Left forelimb (tissue), 1 donor: ENCODE measurements at places on chromosomes 7 and 10.

- no peak for DNase-seq
Measured at GRCh38 chr10:25666276-25666675, 267.8 kb upstream of the MYO3A start.

- no peak for DNase-seq
Measured at GRCh38 chr10:113920875-113921274, 66.4 kb downstream of the NHLRC2 start.

DNA sequence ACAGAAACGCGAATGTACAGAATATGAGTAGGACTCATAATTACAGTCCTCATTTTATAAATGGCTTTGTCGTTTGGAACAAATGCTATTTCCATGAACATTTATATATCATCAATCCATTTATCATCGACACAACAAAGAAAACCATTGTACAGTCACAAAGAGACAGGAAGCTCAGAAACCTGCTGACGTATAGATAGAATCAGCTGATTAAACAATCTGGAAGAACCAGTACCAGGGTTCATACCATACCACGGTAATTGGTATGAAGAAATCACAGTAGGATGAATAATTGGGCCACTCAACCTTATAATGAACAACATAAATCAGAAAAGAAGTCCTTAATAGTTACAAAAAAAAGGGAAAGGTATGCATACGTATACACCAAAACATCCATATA is 295.0 kb downstream of the PARD3 start:
- DNase-seq: no peak

- DNase-seq: no peak
Measured at GRCh38 chr7:40977533-40977932, 725.4 kb downstream of the INHBA start.

- DNase-seq: no peak
Measured at GRCh38 chr7:103059471-103059870, 15.1 kb downstream of the FBXL13 start.

- DNase-seq: no peak
Measured at GRCh38 chr7:33428415-33428814, 299.1 kb downstream of the BBS9 start.

- DNase-seq: no peak
Measured at GRCh38 chr7:66967029-66967428, 28.4 kb downstream of the SBDS start.

GRCh38 chr7:128420773-128421172 is 11.0 kb upstream of the IMPDH1 start:
- no peak for DNase-seq

DNA sequence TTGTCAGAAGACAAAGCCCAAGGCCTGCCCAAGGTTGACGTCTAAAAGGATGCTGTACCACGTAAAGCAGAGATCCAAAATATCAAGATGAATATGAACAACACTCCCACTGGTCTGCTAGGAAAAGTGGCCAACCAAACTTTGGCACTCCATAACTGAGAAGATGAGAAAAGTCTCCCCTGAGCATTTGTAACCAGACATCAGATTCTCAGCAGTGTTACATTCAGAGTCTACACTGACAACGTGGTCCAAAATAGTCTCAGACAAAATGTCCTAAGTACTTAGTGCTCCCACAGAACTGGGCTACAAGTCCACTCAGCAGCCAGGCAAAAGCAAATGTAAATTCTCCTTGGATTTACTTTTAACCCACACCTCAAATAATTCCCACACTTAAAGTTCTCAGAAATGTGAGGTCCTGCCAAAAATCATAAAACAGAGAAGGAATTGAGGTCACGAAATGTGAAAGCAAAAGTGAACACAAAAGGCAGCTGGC is 185.1 kb upstream of the NOBOX start:
- no peak for DNase-seq

- DNase-seq: no peak
Measured at GRCh38 chr10:94123258-94123995, 129.7 kb downstream of the PLCE1 start.

DNA sequence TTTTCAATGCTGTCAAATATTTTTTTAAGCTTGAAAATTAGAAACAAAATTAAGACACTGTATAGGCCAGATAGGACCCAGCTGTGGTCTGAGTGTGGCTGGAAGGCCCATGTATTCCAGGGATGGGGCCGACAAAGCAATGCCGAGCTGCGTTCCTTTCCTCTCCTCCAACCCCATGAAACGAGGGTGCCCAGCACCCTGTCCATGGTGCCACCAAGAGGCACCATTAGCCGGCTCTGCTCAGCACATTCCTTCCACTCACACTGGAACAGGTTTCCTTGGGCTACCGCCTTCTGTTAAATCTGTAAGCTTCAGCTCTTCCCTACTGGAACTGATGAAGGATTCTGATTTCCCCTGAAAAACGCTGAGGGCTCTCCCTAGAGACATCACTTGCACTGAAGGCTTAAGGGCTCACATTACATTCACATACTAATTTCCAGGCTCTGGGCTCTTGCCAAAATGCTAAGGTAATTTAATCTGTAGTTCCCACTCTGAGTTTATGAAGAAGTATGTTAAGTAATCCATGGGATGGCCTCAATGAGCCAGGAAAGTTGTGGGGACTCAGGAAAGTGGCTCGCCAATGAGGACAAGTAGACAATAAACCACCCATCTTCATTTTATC is 73.7 kb upstream of the CAMK2B start:
- DNase-seq: no peak

DNA sequence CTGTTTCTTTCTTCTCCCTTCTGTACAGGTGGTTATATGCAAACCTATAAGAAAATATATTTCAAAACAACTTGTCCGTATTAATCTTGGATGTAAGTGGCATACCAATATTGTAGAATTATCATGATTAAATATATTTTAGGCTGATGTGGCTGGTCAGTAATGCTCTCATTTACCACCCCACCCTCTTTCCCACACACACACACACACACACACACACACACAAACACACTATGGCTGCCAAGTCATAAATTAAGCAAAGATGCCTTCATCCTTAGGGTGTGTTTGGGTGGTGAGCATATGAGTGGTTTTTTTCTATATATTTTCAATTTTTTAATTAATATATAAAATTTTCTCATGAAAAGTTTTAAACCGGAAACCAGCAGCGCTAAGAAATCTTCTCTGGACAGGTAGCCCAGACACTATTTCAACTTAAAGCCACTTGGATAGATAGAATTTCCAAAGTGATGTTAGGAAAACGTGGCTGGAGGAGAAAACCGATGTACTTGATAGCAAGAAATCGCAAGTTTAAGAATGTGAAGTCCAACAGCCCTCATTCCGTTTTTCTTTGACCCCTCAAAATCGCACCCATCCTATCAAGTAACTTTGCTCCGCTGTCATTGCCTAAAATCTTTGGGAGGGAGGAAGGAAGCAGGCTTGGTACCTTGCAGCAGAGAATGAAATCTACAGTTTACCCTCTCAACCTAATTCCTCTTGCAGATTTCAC is 171.7 kb downstream of the FAM107B start:
- no peak for DNase-seq

GRCh38 chr7:155316427-155317113 is 18.9 kb downstream of the INSIG1 start:
- DNase-seq: no peak

DNA sequence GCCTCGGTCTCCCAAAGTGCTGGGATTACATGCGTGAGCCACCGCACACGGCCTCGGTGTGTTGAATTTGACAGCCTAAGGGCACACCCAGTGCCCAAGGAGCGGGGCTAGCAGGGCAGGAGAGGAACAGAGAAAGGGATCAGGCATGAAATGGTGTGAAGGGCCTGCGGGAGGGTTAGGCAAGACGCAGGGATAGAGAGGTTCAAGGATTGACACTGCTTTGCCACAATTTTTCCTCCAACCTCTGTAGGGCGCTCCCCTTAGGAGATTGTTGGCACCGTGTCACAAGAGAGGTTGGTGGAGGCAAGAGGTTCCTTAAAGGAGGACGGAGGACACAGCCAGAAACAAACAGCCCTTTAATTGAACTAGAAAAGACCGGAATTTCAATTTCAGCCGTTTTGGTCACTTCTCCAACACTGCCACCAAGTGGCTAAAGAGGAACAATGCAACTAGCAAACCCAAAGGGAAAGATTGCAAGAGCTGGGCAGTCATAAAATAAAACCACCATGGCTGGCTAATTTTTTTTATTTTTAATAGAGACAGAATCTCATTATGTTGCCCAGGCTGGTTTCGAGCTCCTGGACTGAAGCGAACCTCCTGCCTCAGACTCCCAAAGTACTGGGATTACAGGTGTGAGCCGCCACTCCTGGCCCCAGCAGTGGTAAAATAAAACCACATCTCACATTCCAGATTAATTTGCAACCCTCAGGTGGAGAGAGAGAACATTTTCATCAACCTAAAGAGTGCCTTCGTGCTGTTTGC is 6.9 kb upstream of the CREB3L2 start:
- peak; percentile 68 for DNase-seq

- DNase-seq: no peak
Measured at GRCh38 chr10:128694168-128694850, 568.1 kb upstream of the MKI67 start.

GRCh38 chr10:12973149-12973718 is 28.3 kb downstream of the CCDC3 start:
- DNase-seq: peak; percentile 31

- no peak for DNase-seq
Measured at GRCh38 chr7:95436407-95436806, 1.6 kb upstream of the PON2 start.

DNA sequence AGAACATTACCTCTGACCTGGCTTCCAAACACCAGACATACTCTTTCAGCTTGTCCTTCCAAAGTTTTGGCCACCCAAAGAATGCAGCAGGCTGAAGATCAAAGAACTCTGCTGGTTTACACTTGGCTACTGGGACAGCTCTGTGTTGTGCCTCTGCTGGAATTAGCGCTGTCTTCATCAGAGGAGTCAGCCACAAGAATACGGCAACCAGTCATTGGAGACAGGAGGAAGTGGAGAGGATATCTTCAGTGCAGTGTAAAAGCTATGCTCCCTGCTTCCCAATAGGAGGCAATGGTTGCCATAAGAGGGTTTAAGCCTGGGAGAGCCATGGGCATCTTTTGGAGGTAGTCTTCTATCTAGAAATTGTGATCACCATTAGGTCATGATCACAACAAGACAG is 126.7 kb upstream of the WNT16 start:
- DNase-seq: no peak

DNA sequence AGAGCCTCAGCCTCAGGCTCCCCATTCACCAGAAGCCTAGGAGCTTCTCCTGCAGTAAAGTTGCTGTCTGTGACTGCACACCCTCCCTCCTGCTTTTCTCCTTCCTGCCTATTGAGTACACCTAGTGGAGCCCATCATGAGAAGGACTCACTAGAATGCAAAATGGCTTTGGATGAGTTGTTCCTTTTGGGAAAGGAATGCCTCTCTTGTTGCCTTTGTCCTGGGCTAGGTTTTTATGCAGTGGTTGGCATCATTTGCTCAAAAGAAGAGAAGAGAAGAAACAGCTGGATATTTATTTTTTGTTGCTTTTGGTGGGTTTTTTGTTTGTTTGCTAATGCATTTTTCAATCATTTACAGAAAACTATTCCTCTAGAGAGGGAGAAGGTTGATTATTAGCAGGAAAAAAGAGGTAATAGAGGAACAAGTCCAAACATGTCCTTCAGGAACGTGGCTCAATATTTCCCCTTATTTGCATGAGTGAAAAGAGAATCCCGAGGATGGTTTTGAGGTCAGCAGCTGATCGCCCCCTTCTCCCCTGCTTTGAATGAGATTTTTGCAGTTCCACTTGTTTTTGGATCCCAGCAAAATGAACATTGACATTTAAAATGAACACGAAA is 369.9 kb upstream of the NRP1 start:
- DNase-seq: no peak
